ENCODE measurements at places on chromosomes 7 and 10.

- peak; percentile 5 for DNase-seq
Measured at GRCh38 chr7:25244254-25245033, 16.2 kb upstream of the NPVF start.

- no peak for DNase-seq
Measured at GRCh38 chr7:20913853-20914252, 127.2 kb upstream of the SP8 start.

GRCh38 chr7:18457832-18458231 lies 37.7 kb upstream of the HDAC9 start:
- DNase-seq, result no peak

DNA sequence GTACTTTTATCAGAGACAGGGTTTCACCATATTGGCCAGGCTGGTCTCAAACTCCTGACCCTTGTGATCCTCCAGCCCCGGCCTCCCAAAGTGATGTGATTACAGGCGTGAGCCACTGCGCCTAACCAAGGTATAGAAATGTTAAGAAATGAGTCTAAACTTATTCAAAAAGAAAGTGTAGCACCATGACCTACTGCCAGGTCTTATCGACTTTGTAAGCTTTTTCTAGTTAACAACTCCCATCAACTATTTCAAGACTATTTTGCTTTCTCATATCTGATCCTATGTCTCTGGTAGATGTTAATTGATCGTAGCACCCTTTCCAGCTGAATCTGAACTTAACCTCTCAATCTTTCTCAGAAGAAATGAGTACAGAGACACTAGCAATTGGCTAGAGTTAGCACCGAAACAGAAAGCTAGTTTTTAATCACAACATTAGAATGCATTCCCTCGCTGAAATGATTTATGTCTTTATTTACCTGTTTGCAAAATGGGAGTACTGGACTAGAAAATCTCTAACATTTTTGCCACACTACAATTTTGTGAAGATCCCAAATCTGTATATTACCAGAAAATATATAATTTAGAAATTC lies 114.0 kb upstream of the HGF start:
- no peak for DNase-seq

GRCh38 chr10:87622314-87623004 lies 37.2 kb upstream of the PAPSS2 start:
- no peak for DNase-seq

GRCh38 chr10:92575961-92576360 lies 2.1 kb upstream of the IDE start:
- DNase-seq, result peak; percentile 65

- DNase-seq, result no peak
Measured at GRCh38 chr10:102157224-102157623, 5.0 kb downstream of the NOLC1 start.

- DNase-seq, result no peak
Measured at GRCh38 chr10:64555666-64556065, 1034.5 kb downstream of the REEP3 start.

DNA sequence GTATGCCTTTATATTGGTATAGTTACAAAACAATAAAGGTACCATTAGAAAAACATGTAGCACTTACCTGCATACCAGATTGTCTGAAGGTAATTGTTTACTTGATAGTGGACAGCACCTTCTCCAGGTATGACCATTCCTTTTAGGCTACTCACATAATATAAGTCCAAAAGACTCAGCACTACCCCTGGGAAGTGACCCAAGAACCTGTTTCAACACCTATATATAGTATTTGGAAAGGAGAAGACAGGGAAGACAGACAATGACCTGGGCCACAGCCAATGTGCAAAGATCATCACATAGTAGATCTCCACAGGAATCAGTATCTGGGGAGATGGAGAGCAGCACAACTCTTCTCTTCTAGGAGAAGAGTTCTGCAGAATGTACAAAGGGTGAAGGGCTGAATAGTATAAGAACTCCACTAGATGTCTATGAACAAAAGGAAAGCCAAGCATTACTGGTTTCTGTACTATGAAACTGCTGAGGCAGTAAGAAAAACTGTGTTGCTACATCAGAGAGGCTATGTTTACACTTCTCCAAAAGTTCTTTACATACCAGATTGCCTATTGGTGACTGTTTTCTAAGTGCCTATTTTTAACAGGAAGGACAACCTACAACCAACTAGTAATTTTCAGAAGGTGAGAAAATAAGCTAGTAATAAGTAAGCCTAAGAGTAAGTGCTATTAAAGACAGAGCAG lies 159.2 kb downstream of the BTAF1 start:
- no peak for DNase-seq

GRCh38 chr7:4791738-4792536 lies 16.5 kb downstream of the AP5Z1 start:
- peak; percentile 63 for DNase-seq

DNA sequence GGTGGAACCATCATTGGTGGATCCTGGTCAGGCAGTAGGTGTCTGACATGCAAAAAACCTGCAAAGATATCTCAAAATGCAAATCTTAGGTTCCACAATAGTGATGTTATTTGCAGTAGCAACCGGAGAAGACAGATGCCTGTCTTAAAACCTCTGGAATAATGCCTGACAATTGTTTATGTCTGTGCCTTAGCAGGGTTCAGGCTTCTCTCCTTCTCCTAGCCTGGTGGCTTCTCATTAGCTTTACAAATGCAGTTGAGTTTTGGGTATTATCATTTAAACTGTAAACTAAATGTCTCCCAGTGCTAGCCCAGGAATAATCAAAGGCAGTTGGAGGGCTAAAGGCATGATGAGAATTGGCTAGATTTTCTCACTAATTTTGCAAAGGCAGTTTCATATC lies 146.3 kb upstream of the NRG3 start:
- DNase-seq, result no peak

DNA sequence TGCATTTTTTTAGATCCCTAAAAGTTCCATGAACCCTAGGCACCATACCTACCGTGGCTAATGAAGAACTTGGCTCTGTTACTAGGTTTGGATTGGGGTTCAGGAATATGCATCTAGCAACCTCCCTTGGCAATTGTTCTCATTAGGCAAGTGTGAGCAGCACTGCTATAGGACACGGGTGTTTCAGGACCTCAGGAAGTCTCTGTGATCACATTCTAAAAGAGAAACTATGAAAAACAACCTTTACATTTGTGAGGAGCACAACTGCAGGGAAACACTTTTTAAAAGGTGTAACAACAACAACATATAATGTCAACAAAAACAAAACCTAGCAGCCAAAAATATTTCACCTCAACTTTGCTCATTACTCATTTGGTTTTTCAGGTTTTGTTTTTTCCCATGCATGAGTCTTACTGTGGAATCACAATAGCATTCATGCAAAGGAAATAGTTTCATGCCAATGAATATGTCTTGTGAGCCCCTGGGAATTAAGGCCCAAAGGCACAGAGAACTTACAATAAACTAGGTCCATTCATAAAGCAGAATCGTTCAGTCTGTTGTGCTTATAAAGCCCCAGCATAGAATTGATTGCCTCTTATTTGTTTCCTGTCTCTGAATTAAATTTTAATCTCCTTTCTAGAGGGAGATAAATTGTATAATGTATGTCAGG lies 255.7 kb upstream of the DGKB start:
- no peak for DNase-seq

DNA sequence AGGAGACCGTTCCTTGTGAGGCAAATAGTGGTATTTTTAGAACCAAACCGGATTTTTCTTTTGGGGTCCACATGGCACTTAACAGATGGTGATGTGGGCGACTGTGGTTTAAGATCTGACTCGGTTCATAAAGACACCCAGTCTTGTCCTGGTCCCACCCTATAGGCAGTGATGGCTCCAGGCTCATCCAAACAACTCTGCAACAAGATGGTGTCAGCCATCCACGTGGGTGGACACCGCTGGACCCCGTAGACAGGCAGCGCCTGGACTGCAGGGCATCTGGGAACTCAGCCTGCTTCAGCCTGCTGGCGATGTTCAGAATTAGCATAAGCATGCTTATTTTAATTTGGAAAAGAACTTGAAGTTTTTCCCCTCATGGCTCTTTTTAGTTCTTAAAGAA lies 258.4 kb upstream of the FZD1 start:
- DNase-seq, result no peak

GRCh38 chr10:60894786-60895185 lies 49.2 kb downstream of the RHOBTB1 start:
- no peak for DNase-seq

GRCh38 chr10:92891885-92892690 lies 43.8 kb downstream of the EXOC6 start:
- peak; percentile 69 for DNase-seq

- DNase-seq, result no peak
Measured at GRCh38 chr7:119086026-119086425, 861.5 kb downstream of the ANKRD7 start.

GRCh38 chr10:113519681-113520115 lies 33.2 kb upstream of the HABP2 start:
- no peak for DNase-seq

DNA sequence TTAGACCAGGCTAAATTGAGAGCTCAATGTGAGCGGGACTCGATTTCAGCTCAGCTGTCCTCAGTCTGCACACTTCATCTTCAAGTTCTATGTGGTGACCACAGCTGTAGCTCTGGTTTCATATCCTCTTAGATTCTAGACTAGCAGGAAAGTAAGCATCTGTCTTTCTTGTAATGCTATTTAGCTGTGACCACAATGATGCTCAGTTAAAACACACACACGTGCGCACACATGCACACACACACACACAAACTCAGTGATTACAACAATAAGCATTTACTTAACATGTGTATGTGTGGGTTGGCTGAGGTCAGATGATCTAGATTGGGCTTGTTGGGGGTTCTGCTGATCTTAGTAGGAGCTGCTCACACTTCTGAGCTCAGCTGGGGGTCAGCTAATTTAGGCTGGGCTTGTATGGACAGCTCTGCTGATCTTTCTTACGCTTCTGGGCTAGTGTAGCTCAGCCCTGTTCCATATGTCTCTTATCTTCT lies 82.5 kb downstream of the ZNF365 start:
- DNase-seq, result peak; percentile 82

DNA sequence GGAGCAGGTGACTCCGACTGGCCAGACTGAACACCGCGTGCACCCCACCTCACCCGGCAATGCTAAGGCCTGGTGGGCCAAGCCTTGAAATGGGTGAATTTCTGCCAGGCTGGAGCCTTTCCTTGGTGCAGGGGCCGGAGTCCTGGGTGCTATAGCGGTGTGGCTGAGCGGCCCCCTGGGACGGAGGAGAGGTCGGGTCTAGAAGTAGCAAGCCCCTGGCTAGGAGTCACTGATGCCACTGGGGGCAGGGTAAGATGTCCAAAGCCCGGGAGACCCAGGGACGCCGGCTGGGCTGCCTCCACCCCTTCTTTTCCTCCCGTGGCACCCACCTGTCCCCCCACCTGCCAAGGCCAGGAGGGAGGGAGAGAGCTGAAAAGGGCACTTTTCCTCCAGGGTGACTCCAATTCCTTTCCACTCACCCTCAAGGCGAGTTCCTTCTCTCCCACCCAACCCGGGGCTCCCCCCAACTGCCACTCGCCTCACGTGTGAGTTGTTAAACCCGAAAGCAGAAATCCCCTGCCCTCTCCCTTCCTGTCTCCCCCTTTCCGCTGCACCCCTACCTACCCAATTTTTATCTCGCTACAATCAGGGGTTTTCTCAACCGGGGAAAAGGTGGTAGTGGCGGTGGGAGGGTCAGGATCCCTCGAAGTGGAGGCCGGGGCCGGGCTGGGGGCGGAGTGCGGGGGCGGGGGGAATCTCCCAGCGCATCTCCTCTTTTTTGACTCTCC lies 6.0 kb upstream of the GATA3 start:
- DNase-seq, result no peak

DNA sequence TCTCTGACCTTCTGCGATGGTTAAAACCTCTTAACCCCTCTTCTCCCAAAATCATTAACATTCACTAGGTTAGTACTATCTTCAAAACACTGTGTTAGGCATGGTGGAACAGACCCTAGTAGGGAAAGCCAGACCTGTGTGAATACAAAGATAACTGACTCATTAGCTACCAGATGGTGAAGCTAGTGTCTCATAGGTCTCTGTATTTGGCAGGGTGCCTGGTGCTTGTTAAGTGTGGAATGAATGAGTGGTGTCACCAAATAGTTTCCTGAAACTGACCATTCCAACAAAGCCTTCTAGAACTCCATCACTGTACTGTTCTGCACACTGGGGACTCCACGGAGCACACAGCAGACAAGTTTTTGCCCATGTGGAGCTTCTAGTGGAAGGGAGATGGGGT lies 27.7 kb upstream of the TM9SF3 start:
- peak; percentile 96 for DNase-seq

DNA sequence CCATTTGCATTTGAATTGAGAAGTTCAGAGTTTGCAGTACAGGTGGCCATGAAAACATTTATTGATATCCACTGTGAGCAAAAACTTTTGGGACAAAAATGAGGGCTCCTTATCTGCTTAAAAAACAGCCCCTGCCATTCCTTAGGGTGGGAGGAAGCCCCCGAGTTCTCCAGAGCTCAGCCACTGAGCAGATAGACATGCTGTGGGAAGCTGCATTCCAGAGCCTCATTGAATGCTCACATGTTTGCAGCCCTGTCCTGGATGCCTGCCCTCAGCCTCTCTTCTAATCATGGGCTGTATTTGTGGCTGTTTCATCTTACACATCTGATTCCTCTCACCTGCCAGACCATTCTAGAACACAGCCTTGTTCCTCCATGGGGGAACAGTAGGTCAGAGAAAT lies 33.3 kb downstream of the PLPP4 start:
- no peak for DNase-seq

GRCh38 chr7:50121286-50121685 lies 28.2 kb upstream of the ZPBP start:
- no peak for DNase-seq

DNA sequence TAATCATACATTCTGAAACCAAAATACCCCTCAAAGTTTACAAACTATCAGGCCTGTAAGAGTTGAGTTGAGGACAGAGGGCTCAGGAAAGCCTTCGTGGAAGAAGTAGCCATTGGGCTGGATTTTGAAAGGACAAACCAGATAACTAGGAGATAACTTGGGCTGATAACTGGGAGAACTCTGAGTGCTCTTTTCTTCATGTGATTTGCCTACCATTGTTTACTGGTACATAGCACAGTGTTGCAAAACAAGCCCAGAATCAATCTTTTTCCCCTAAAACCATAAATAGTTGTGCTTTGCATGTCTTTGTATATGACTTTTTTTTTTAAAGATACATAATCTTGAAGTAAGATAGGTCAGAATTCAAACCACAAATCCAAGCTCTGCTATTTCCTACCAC lies 106.7 kb upstream of the ITGB1 start:
- no peak for DNase-seq

GRCh38 chr10:112395809-112396530 lies 22.1 kb downstream of the ACSL5 start:
- no peak for DNase-seq

All from fibroblast of skin of abdomen (primary cell).